ENCODE measurements at places on chromosomes 7 and 10.

- no peak for DNase-seq
Observed at GRCh38 chr10:116134322-116134721, 138.7 kb downstream of the GFRA1 start.

GRCh38 chr10:61937631-61938351 is 36.3 kb downstream of the ARID5B start:
- no peak for DNase-seq

DNA sequence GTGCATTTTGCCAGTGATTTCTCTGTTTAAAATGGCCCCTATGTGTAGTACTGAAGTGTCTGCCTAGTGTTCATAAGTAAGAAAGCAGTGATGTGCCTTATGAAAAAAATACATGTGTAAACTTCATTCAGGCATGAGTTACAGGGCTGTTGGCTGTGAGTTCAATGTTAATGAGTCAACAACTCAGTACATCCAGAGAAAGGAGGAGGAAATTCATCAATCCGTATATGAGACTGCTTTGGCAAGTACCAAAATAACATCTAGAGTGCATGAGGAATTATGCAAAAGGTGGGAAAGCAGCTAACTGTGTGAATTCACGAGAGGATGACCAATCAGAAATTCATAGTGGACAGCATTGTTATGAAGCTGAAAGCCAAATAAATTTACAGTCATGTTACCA is 255.6 kb downstream of the ZEB1 start:
- no peak for DNase-seq

- no peak for DNase-seq
Observed at GRCh38 chr7:144777005-144777839, 58.6 kb downstream of the TPK1 start.

- DNase-seq: no peak
Observed at GRCh38 chr7:50303335-50304128, 984 bp upstream of the IKZF1 start.

DNA sequence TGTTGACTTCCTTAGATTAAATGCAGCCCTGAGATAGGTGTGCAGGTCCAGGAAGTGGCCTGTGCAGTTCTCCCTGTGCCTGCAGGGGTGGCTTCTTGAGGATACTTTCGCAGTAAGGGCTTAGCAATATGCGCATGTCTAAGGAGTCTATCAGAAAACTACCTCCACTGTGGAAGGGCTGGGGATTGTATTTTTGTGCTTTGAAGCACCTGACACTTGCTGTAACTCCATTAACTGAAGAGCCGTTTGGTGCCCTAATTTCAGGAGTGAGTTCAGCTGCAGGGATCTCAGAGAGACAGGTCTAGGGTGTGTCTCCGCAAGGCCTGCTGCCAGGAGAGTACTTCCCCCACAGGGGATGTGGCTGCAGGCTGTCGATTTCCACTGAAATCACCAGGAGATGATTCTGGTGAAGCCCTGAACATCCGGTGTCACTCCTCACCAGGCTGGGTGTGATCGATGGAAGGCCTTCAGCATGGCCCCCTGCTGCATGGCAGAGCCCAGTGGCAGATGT is 35.5 kb downstream of the IKZF1 start:
- peak; percentile 48 for DNase-seq

- no peak for DNase-seq
Observed at GRCh38 chr7:71419546-71420337, 287.8 kb downstream of the GALNT17 start.

DNA sequence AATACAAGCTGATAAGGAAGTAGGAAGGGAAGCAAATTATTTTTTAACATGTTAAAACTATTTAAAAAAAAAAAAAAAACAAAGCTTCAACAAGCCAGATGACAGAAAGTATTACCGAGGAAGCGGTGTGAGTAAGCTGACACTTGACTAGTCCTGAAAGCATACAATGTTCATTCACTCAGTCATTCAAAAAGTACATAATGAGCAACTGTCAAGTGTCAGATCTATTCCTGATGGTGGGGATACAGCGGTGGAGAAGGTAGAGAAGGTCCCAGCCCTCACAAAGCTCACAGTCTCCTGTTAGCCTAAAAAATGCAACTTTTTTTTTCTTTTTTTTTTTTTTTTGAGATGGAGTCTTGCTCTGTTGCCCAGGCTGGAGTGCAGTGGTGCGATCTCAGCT is 40.0 kb downstream of the RAPGEF5 start:
- DNase-seq: no peak

- no peak for DNase-seq
Observed at GRCh38 chr7:131607291-131608115, 51.1 kb upstream of the PODXL start.

DNA sequence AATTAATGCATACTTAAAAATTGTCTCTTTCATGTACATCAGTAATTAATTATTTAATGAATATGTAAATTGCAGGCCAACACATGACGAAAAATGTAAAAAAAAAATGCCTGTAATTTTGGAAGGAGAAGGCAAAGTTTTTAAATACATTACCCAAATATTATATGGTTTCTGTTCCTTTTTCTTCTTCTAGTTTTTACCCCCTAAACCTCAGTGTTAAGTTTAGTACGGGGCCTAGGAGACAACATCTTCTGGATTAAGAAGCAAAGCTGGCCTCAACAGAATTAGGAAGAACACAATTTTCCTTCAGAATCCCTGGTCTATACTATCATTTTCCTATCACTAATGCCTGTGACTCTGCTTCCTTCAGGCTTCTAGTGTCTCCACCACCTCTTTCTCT is 459.3 kb upstream of the NRP1 start:
- DNase-seq: no peak

DNA sequence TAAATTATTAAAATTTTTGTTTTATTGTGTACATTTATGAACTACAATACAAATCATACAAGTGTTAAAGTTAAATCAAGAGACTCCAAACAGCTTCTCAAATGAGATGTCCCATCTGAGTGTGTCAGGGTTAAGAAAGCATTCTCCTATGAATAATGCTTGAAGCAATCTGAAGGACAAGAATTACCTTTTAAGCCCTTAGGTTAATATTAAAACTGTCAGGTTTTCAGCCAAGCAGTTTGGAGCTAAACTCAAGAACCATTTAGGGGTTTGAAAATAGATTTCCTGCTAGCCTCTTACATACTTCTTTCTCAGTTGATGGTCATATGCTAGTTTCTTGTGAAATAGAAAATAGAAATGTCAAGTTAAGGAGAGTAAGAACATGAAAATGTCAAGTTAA is 38.3 kb downstream of the LIPJ start:
- no peak for DNase-seq

GRCh38 chr10:114925587-114926586 is 12.1 kb upstream of the TRUB1 start:
- no peak for DNase-seq

GRCh38 chr7:135666156-135666555 is 3.8 kb downstream of the STMP1 start:
- DNase-seq: no peak

DNA sequence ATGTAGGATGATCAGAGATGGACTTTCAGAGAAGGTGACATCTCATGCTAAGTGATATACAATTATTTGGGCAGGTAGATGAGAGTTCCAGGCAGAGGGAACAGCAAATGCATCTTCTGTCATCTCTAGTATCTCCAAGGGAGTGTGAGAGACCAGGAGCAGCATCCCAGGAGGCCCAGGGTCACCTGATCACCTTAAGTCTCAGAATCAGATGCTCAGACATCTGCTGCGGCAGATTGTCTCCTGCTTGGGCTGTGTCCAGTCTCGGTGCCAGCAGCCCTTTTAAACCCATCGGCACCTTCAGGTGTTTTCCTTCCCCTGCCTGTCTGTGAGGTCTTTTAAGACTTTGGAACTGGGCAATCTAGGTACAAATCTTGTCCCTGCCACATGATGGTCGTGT is 690.6 kb downstream of the LRMDA start:
- DNase-seq: no peak

- DNase-seq: no peak
Observed at GRCh38 chr10:128121750-128122412, 4.3 kb downstream of the MKI67 start.

- no peak for DNase-seq
Observed at GRCh38 chr10:126075009-126075408, 178.6 kb downstream of the FANK1 start.

DNA sequence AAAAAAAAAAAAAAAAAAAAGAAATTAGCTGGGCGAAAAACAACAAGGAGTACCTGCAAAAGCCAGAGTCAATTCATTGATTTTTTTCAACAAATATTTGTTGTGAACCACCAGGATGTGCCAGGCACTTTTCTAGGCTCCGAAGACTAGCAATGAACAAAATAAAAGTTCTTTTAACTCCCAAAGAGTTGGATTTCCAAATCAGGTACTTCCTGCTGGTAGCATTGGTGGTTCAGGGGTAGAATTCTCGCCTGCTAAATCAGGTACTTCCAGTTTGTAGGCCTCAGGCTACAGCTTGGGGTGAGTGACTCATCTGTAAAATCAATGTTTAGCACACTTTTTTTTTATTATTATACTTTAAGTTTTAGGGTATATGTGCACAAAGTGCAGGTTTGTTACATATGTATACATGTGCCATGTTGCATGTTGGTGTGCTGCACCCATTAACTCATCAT is 10.9 kb downstream of the PPA1 start:
- no peak for DNase-seq

GRCh38 chr10:79409038-79409725 is 36.2 kb downstream of the ZCCHC24 start:
- no peak for DNase-seq

DNA sequence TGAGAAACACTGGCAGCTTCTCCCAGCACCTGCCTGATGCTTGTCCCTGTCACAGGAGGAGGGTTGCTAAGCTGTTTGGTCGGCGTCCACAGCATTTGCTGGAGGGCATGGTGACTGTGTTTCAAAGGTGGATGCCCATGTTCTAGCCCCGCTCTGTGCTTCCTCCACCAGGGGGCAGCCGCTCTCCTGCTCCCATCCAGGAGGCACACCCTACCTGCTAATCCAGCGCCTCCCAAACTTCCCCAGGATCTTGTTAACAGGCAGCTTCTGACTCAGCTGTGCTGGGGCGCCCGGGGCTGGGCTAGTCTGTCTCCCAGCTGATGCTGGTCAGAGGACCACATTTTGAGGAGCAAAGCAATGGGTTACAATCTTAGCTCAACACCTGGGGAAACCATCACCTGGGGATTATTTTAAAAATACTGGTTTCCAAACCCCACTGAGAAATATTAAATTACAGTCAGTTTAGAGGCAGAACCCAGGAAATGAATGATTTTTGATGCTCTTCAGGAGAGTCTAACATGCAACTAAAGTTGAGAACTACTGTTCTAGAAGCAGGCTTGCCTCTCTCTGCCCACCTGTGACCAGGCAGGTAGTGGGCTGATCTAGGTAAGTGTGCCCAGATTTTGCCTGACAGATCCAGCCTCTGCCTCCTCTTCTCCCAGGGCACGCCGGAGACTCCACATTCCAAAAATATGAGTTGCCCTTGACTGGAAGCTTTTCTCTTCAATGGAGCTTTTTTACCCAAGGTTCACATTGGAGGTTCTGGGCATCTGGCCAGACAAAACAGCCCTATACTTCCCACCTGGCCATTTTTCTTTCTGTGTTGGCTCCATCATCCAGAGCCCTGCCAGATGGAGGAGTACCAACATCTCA is 92.7 kb upstream of the GPR26 start:
- DNase-seq: no peak

DNA sequence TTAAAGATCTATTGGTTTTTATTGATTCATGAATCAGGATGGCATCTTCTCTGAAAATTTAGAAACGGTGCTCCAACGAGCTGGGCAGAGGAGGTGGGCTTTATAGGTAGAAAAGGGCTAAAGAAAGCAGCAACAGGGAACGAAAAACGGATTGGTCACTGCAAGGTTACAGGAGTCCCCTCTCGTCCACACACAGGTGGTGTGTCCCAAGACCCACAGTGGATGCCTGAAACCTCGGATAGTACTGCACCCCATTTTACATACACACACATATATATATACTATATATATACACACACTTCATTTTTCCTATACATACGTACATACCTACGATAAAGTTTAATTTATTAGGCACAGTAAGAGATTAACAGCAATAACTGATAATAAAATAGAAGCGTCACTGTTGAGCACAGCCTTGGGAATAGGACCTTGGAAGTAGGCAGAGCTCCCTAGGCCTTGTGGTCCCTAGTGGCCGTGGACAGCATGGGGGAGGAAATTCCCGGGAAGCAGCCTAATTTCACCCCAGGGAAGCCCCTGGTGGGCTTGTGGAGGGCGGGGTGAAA is 737 bp upstream of the NUB1 start:
- DNase-seq: no peak

GRCh38 chr10:80283119-80283518 is 6.3 kb downstream of the MAT1A start:
- no peak for DNase-seq

DNA sequence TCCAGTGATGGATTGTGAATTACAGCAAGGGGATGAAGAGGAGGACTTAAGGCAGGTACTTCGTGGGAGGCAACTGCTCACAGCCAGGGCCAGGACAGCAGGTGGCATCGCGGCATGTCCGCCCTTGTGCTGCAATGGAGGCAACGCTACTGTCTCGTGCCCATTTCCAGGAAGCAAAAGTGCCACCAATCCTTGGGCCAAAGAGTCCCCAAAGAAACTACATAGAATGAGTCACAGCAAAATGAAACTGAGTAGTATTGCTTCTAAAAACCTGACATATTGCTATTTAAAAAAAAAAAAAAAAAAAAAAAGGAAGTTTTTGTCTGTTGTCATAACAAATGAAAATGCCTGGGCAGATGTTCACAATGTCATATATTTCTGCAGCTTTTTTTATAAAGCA is 46.6 kb downstream of the RSU1 start:
- DNase-seq: no peak

DNA sequence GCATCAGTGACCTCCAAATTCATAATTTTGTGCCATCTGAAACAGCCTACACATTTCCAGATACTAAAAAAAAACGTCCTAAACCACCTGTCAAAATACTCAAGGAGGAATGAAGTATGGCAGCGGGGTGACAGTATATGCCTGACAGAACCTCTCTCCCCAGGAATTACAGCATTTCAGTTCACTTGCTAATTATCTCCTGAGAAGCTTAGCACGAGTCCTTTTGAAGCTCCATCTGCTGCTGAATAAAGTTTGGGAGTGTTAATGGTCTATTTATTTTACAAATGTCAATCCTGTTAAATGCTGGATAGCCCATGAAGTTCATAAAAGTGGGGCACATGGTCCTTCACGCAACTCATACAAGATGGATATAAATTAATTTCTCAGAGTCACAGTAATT is 29.4 kb upstream of the ANLN start:
- DNase-seq: no peak
